Stimulated activated CD4-positive, alpha-beta T cell treated with anti-CD3 and anti-CD28 coated beads, Interleukin-15, amount 100 ng/mL, for 1 hour (primary cell): ENCODE measurements at places on chromosomes 16 and 17.
A peak's percentile ranks its signal among the peaks of the same experiment; 100 is the strongest.

GRCh38 chr16:81592353-81592866 lies 147.8 kb downstream of the CMIP start:
- DNase-seq: no peak

DNA sequence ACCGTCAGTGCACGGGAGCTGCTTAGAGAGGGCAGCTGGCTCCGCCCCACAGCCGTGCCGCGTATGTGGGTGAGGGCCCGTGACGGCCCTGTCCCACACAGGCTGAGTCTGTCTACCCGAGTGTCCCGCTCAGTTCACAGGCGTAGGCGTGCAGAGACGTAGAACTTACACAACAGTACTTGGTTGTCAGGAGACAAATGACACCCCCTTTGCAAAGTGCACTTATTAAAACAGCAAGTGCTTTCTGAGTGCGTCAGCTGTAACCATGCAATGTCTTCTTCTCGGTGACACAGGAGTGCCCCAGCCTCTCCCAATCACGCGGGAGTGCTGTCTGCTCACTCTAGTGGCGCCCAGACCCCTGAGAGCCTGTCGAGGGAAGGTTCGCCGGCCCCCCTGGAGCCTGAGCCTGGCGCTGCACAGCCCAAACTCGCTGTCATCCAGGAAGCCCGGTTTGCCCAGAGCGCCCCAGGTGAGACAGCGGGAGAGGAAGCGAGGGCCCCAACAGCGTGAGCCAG lies 64.2 kb downstream of the FOXK2 start:
- DNase-seq: no peak

- no peak for DNase-seq
Observed at GRCh38 chr17:29723278-29724047, 100.8 kb upstream of the CORO6 start.

DNA sequence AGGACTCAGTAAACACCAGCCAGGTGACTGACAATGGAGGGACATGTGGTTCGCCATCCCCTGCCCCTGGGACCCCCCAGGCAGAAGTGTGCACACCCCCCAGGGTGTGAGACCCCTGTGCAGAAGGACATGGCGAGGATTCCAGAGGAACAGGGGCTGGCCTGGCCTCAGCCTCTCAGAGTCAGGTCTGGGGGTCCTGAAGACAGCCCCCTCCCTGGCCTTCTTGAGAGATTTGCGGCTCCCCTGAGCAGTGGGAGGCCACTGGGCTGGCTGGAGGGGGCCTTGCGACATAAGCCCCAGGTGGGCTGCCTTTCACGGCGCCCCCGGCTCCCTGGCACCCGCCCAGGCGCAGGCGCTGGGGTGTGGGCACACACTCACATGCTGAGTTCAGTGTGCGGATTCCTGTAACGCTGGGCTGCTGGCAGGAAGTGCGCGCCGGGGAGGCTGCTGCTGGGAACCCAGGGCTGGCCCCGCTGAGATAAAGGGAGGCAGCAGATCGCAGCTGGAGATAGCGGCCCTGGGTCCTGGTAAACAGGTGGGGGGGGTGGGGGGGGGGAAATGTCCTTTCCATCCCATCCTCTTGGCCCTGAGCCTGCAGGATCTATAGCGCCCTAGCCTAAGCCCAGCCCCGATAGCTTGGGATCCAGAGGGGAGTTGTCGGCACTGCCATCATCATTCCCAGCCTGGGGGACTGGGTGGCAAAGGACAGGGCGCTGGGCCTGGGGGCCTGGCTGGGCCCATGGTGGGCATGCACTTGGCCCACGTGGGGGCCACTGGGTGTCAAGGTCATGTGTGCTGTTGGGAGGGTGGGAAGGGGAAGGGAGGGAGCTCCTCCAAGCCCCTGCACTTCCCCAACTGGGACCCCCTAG lies 27.1 kb downstream of the TMEM235 start:
- peak; percentile 49 for DNase-seq

GRCh38 chr17:62179525-62180161 lies 114.6 kb upstream of the MED13 start:
- DNase-seq: no peak

DNA sequence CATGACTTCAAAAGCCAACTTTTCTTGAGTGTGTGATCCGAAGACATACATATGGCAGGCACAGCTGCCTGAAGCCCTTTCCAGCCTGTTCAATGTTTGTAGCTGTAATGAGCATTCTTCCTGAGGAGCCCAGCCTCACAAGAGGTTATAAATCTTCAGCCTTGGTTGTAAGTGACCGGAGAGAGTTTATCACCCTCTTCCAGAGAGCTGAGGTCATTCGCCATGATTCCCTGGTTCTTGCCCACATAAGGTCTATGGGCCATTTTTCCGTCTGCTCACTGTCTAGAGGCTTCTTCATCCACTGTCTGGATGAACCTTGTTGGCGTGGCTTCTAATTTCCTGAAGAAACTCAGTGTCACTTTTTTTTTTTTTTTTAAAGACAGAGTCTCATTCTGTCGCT lies 9.7 kb upstream of the CSF3 start:
- DNase-seq: no peak

DNA sequence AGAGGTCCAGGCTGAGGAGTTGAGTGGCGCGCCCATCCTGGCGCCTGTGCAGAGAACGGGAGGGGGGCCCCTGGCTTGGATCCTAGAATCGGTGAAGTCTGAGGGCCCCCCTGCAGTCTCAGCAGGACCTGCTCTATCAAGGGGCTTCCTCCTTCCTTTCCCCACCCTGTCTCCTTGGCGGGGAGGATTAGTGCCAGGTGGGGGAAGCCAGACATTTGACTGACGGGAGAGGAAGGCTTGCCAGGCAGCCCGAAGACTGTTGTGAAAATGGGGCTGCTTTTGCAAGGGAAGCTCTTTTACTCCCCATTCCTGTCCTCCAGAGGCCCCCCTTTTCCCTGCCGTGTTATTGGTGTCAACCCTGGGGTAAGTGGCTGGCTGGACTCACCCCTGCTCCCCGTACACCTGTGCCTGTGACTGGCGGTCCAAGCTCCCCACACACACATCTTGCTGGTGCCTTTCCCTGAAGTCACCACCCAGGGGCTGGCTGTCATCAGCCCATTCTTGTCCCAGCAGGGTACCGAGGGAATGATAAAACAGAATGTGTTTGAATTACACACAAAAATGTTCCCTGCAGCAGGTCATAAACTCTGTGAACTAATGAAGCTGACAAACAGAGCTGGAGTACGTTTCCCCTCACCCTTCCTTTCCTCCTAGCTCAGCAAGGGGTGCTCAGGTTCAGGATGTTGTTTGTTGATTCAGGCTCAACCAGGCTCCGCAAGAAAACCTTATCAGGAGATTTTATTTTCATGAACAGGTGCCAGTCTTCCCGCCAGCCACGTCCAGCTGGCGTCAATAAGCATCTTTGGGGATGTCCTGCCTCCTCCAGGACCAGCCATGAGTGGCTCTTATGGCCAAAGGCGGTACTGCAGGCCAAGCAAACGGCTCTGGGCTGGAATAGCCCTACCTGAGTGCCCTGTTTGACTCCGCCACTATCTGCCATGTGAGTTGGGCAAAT lies 4.4 kb upstream of the ARMC7 start:
- DNase-seq: no peak

DNA sequence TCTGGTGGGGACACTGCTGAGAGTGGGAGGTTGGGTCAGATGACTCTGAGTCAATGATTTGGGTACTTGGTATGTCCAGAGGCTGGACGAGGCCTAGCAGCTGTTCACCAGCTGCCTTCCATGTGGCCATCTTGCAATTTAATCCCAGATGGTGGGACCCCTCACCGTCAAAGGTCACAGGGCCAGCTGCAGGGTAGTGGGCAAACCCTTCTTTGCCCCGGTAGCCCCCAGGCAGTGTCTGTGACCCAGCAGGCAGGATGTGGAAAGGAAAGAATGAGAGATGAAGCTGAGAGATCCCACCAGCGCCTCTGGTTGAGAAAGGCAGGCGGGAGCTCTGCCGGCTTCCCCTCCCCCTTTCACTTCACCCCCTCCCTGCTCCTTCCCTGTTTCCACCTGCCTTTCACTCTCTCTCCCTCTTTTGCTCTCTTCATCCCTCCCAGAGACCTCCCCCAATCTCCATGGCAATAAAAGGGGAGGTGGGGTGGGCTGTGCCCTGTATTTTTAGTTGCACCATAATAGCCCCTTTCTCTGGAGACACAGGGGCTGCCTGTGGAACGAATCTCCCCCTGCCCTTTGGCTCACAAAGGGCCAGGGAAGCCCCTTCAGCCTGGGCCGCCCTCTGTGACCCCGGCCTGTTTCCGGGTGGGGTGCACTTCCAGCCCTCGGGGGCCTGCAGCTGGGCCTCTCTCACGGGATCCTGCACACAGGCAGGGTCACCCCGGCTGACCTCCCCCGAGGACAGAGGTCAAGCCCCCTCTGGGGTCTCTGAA lies 20.2 kb downstream of the CDK5RAP3 start:
- no peak for DNase-seq

DNA sequence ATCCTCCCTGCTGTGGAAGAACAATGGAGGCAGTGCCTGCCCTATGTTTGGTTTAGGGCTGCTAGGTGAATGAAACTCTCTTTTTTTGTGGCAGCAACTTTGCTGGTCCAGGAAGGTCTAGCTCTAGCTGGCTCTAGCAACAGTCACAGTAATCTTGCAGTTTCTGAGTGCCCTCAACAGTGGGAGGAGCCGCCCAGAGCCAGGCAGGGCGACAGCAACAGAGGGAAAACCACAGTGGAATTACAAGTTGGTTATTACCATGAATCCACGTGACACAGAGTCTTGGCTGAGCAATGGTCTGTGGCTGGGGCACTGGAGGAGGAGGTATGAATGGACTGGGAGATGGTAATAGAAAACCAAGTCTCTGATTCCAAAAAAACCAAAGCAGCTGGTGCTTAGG lies 10.3 kb downstream of the HSPB9 start:
- no peak for DNase-seq

DNA sequence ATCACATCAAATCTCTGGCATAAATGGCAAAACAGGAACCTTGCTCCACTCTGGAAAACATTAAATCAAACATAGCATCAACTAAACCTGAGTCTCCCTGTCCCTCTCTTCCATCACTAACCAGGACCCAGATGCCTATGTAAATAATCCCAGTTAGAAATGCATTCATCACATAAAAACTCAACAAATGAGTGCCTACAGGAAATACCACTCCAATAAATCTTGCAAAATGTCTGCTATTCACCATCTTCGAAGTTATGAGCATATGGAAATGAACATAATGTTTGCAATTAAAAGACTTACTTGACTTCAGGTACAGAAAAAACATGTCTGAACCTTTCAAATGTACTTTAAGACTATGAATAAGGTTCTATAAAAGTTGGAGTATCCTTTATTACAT lies 425.0 kb downstream of the CDH11 start:
- no peak for DNase-seq

GRCh38 chr16:86608301-86608747 lies 30.0 kb downstream of the FOXL1 start:
- no peak for DNase-seq

GRCh38 chr17:27525836-27526603 lies 69.8 kb downstream of the KSR1 start:
- no peak for DNase-seq

- no peak for DNase-seq
Observed at GRCh38 chr16:83031524-83031923, 404.8 kb downstream of the CDH13 start.

DNA sequence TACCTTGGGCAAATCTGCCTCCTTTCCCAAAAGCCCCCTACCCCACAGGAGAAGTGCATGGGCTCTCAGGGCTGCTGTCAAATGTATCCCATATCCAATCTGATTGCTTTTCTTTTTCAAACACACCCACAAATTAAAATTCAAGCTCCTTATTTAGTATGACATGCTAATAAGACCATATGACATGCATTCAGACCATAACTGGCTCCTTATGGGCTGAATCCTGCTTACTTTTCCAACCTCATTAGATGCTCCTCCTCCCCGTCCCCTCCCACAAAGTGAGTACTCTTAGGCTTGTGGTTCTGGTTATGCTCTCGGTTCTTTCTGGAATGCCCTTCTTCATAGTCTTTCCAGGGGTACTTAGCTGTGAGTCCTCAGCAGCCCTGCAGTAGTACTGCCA lies 59.0 kb upstream of the TOM1L1 start:
- no peak for DNase-seq

DNA sequence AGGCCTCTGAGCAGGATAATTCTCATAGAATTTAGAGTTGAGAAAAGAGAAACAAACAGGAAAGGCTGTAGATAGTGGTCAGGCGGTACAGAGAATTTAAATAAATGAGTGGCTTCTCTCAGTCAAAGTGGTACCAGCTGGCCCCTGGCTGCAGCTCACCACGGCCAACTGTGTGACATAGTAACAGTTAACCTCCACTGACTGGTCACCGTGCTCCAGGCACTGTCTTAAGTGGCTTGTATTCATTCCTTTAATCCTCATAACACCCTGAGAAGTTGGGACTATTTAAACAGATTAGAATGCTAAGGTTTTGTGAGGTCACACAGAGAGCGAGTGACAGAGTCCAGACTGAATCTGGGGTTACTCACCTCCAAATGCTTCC lies 108.9 kb downstream of the GNAO1 start:
- no peak for DNase-seq
